ENCODE measurements at places on chromosomes 2 and 18.

GRCh38 chr2:181978351-181979150, 7.1 kb upstream of the PPP1R1C start:
- DNase-seq, result no peak

DNA sequence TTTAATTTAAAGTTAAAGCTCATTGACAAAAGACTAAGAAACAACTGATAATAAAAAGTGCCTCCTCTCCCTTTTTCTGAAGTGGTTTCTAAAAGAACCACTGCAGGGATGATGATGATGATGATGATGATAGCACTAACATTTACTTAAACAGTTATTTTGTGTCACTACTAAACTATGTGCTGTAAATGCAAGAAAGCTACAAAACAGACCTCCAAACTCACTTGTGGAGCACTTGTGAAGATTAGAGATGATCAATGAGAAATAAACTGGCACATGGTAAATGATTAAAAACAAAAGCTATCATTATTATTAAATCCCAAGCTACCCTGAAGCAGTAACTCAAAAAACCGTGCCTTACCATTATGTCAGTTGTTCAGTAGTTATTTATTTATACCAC, 88.7 kb downstream of the SLC8A1 start:
- DNase-seq, result no peak

- DNase-seq, result no peak
Observed at GRCh38 chr2:106057206-106057605, 136.9 kb downstream of the UXS1 start.

DNA sequence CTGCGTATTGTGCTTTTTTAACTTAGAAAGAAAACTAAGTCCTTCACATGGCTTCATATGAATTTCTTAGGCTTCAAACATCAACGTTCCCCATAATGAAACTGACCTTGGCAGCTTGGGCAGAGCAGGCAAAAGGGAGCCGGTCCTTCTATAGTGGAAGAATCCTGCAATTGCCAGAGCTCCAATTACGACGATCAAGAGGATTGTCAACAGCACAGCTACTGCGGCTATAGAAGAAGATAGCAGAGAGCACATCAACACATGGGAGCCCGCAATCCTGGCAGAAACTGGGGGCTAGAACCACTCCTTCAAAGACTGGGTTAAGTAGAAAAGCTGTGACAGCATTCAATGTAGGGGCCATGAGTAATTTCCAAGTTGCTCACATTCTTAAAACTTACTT, 69.8 kb downstream of the DHRS9 start:
- no peak for DNase-seq

DNA sequence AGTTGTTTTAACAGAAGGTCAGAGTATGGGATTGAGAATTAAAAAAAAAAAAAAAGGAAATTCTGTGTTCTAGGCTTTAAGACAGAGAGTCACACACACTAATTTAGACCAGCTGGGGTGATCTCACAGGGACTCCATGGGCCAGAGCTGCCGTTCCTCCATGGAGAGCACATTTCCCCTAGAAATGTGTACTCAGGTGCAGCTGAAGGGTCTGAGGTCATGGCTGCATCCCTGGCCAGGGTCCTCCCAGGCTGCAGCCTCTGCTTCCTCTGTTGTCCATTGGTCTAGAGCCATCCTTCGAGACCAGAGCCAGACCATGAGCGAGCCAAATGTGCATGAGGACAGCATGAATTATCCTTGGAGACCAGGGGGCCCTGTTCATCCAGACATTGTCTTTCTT, 190.1 kb upstream of the TNP1 start:
- no peak for DNase-seq

DNA sequence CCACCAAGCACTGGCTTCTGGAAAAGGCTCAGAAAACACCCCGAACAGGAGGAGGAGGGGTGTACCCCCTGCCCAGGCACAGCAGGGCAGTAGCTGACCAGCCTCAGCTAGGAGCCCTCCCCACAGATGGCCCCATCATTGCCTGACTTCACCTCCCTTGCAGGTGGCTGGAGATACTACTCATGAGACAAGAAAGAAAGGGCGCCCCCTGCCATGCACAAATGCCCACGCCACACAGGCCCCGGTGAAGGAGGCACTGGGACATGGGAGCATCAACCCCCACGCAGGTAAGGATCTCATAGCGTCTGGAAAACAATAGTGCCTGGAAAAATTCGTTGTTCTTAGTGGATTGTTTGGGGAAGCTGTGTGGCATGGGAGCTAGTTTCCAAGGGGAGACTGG, 240.6 kb downstream of the TFCP2L1 start:
- no peak for DNase-seq

DNA sequence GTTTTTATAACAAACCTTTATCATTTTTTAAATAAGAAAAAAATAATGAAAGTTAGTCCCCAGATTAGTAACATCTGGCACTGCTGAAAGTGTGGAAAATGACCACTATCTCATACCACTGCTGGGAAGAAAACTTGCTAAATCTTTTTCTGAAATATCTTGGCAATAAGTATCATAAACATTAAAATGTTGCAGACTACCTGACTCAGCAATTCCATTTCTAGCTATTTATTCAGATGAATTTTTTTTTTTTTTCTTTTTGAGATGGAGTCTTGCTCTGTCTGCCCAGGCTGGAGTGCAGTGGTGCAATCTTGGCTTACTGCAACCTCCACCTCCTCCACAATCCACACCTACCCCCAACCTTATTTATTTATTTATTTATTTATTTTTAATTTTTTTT, 35.3 kb upstream of the SOS1 start:
- DNase-seq, result no peak

DNA sequence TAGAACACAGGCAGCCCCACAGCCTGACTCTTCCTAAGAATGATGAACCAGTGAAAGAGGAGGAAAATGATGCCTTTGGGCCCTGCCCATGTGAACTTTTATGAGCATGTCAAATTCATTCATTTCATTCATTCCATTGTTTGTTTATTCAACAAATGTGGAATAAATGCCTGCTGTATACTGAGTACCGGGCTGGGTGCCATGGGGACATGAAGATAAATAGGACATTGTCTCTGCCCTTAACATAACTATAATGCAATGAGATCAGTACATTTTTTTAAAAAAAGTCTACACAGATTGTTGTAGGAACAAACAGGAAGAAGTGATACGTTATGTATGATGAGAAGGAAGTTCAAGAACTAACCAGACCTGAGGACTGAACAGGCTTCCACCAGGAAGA, 14.7 kb downstream of the MREG start:
- DNase-seq, result no peak

Data from T1000 (cell line).